ENCODE measurements at places on chromosomes 5 and 9.

DNA sequence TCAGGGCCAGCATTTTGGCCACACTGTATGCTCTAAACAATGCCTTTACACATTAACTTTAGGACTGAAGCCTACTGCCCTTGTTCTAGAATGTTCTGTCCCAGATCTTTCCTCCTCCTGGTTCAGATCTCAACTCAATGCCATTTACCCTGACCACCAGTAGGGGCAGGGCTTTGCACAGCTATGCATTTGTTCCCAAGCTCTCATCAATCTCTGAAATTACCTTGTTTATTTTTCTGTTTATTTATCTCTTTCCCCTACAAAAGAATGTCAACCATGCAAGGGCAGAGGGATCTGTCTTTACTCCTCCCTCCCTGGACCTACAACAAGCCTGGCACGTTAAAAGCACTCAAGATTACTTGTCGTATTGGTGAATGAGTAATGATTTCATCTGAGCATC lies 612.9 kb downstream of the BNC2 start:
- no peak for DNase-seq

GRCh38 chr9:119221276-119221675 lies 148.0 kb downstream of the BRINP1 start:
- DNase-seq, result no peak

DNA sequence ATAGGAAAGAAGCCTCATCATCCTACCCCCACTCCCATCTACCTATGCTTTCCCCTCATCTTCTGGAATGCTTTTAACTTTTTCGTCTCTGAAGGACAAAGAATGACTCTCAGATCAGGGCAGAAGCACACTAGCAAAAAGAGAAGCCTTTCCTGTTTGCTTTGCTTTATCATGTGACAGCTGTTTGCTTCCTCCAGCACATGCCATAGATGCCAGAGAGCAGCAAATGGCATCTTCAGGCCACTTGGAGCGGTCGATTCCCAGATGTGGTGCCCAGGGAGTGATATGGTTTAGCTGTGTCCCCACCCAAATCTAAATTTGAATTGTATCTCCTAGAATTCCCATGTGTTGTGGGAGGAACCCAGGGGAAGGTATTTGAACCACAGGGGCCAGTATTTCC lies 294.8 kb downstream of the GADD45G start:
- DNase-seq, result no peak

DNA sequence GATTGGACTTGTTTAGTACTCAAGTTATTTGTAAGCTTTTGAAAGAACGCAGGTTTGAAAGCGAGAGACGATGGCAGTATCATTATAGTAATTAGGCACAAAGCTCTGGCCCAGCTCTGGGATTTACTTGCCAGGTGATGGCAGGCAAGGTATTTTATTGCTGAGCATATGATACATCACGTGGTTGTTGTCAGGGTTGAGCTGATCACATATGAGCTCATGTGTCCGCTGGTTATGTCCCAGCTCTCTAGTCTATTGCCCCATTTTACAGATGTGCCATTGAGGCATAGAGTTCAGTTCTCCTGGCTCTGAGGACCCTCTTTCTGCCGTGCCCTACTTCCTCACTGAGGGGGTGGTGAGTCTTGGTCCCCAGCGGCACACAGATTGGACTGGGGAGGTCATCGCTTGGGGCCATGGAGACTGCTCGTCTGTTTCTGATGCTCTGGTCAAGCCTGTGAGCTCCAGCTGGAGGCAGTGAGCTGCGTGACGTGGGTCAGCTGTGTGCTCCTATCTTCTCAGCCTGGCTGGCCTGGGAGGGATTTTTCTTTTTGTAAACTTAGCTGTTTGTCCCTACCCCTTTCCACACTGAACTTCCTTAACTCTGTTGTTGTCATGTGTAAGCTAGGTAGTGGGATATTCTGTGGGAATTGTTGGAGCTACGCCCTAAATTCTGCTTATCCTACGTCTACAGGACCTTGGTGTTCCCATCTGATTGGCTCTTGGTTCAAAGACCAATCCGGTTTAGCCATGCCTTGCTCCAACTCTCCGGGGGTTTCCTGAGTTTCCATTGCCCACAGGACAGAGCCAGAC lies 2.2 kb downstream of the NXNL2 start:
- DNase-seq, result no peak

DNA sequence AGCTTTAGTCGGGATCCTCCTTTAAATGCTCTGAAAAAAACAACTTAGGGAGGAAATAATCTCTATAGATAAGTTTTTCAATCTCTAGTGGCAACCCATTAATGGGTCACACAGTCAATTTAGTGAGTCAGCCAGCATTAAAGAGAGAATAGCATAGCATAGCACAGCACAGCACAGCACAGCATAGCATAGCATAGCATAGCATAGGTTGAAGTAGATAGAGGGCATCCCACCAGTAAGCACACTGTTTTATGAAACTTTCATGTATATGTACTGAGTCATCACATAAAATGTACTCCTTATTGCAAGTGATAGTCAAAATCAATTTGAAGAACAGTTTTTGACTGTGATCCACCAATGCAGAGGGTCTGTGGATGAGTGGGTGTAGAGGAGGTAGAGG lies 522.9 kb downstream of the CCDC171 start:
- no peak for DNase-seq

DNA sequence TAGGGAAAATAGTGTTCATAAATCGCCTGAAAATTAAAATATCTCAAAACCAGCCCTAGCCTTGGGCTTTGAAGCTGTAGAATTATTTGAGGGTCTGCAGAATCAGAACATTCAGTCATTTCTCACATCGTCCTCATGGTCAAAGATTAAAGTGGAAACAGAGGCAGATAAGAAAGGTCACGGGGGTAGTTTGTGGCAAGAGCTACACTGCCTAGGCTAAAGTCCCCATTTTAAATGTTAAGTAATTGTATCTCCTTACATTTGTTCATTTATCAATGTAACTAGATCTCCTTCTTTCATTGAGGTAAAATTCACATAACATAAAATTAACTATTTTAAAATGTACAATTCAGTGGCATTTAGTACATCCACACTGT lies 139.2 kb downstream of the TLE1 start:
- no peak for DNase-seq

DNA sequence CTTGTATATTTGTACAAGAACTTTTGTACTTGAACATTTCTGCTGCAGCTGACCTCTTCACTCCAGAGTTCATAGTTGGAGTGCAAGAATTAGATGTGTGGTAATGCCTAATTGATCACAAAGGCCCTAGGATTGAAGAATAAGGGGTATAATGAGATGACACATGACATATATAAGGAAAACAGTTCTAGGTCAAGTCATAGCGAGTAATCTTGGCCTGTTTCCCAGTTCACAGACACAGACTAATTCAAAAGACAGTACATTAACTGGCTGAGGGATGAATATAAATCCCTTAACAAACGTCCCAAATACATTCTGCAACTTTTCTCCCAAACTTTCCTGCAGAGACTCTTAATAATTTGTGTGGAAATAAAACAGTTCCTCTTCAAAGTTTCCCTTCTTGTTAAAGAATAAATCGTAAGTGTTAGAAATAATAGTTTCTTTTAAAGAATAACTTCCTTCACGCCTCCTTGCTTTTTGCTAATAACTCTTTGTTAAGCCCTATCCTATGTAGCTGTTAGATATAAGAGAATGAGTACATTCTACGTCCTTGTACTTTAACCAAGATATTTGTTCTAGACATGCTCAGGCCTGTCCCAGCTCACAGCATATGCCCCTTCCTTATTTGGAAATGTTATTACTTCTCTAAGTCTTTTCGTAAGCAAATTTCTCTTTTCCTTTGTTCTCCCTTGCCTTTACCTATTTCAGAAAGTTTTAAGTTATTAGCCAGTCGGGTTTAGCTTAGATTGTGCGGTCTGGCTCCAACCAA lies 556.4 kb upstream of the CTNND2 start:
- DNase-seq, result no peak

- DNase-seq, result no peak
Measured at GRCh38 chr9:108193026-108193710, 662.6 kb downstream of the ACTL7B start.

GRCh38 chr9:109940561-109940960 lies 160.6 kb downstream of the PALM2AKAP2 start:
- no peak for DNase-seq

- no peak for DNase-seq
Measured at GRCh38 chr9:110106661-110107060, 101.3 kb downstream of the C9orf152 start.

DNA sequence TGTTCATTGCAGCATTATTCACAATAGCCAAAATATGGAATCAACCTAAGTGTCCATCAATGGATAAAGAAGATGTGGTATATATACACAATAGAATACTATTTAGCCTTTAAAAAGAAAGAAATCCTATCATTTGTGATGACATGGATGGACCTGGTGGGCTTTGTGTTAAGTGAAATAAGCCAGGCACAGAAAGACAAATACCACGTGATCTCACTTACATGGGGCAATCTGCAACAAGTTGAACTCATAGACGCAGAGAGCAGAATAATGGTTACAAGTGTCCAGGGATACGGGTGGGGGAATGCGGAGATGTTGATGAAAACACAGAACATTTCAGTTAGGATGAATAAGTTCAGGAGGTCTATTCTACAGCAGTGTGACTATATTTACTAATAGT lies 66.4 kb upstream of the ALDH1B1 start:
- DNase-seq, result no peak

- DNase-seq, result no peak
Measured at GRCh38 chr5:43193894-43194265, 1.9 kb downstream of the NIM1K start.

- no peak for DNase-seq
Measured at GRCh38 chr5:157306081-157306480, 40.2 kb downstream of the CYFIP2 start.

GRCh38 chr5:178152491-178153444 lies 917 bp downstream of the NHP2 start:
- DNase-seq, result no peak

DNA sequence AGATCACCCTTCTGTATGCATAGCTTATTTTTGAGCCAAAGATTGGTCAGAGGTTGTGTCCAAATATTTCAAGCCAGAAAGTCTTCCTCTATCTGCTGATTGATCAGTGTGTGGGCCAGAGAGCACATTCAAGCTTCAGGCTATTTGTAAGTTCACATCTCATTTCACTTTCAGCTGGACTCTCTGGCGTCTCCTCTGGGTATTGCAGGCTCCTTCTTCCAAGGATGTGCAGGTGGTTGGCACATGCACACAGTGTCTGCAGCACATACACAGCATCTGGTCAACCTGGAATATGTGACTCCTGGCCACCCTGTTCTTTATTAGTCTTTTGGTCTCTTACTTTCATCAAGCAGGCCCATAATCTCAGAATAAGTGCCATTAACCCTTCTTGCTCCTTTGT lies 516.1 kb downstream of the ANXA1 start:
- no peak for DNase-seq

- DNase-seq, result no peak
Measured at GRCh38 chr9:98657897-98658296, 50.8 kb downstream of the GABBR2 start.

- no peak for DNase-seq
Measured at GRCh38 chr9:36642817-36643216, 70.1 kb downstream of the MELK start.

- no peak for DNase-seq
Measured at GRCh38 chr5:109877670-109878045, 187.9 kb downstream of the MAN2A1 start.

- no peak for DNase-seq
Measured at GRCh38 chr5:7822449-7822848, 28.5 kb downstream of the CFAP90 start.

DNA sequence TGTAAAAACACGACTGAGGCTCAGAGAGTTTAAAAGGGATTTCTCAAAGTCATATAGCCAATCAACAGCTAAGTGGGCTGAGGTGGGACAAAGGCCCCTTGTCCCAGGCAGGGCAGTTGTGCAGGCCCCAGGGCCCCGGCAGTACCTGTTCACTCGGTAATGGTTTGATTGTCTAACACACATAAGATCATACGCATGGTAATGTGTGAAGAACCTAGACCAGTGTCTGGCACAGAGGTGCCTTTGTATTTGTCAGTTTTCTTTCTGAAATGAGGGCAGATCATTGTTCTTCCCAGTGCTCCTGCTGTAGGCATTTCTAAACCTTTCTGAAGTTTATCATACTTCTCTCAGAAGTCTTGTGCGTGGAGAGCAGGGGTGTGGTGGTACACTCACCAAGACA lies 66.8 kb downstream of the IPPK start:
- no peak for DNase-seq

- DNase-seq, result no peak
Measured at GRCh38 chr5:136560126-136560525, 194.8 kb upstream of the TRPC7 start.

DNA sequence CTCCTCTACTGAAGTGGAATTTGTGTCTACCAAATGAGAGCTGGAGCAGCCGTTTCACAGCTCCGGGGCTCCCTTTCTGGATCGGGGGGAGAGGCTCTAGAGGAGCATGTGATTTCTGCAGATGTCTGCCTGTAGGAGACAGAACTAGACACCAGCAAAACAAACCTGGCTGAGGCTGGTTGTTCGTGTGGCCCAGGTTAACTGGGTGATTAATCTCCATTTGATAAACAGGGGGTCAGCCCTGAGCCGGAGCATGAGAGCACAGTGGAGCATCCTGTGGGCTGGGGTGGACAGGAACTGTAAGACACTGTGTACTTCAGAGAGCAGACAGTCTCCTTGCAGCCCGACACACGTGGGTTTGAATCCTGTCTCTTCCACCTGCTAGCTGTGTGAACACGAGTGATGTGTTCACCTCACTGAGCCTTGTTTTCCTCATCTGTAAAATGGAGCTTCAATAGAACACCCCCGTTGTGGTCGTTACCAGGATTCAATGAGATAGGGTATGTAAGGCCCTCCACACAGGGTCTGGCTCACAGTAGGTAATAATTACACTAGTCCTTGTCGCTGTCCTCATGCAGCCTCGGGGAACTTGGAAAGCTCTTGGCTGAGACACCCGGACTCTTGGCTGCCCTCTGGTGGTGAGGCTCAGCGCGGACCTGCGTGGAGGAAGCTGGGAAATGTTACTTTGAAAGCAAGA lies 12.9 kb downstream of the CXCL14 start:
- no peak for DNase-seq

DNA sequence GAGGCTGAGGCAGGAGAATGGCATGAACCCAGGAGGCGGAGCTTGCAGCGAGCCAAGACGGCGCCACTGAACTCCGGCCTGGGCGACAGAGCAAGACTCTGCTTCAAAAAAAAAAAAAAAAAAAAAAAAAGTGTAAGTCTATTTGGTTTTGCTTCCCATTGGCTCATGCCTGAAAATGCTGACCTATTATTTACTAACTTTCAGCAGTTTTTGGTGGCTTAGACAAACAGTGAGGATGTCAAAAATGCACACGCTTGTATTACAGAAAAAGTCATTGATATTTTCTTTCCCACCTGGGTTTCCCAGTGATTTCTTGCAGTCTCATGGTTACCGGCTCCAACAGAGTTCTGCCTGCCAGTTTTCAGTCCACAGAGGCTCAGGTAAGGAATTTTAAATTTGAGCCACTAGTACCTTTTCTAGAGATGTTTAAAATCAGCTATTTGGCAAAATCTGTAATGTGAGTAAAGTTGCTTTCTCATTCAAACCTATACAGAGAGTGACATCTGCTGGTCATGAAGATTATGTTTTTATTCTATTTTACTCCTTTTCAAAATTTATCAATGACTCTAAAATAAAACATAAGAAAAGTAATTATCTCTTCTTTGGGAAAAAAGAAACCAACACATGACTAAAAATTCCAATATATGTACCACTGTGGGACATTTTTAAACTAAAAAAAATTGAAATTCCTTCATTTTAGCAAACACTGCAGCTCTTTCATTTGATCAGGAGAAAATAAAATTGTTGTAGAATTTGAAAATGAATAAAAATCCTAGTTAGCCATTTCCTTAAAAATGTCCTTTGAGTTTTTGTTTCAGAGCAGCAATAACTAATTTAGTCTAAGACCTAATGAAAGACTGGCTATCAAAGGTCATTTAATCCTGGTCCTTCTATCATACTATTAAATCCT lies 8.8 kb downstream of the FAM200C start:
- DNase-seq, result no peak
